ENCODE measurements at places on chromosomes 2 and 18.

GRCh38 chr2:54459037-54459441, 2.9 kb downstream of the SPTBN1 start:
- DNase-seq: peak; percentile 62

- no peak for DNase-seq
These were observed 105.6 kb upstream of the ST3GAL5 start for GRCh38 chr2:85994421-85994777.

GRCh38 chr2:68411397-68412126, 46.5 kb downstream of the PLEK start:
- DNase-seq: no peak

- no peak for DNase-seq
These were observed 11.9 kb downstream of the ZNF516 start for GRCh38 chr18:76482971-76483691.

DNA sequence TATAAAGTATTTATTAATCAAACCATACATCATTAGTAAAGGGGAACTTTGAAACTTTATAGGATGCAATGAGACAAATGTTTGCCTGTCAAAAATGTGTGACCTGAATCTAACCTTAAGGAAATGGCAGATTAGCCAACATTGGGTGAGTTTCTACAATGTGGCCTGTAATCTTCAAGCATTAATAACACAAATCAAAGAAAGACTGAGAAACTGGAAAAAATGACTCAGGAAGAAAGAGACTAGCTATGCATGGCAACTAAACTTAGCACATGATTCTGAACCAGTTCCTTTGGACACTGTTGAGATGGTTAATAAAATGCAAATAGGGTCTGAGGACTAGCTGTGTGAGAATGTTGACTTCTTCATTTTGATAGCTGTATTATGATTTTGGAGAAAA, 628.6 kb upstream of the ID2 start:
- DNase-seq: peak; percentile 49

DNA sequence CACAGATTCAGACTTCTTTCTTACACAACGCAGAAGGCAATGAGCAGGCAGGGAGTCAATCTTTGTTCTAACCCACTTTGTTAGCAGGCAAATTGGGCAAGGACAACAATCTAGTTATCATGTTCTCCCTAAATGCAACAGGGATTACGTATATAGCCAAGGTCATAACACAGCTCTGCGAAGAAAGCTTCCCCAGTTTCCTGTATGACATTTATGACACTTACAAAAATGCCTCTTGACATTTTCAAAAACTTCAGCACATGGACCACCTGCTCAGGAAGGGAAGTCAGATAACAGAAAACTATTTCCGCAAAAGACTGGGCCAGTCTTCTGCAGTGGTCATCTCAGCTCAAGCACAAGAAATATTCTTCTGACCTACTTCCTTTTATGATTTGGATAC, 106.1 kb downstream of the IRS1 start:
- no peak for DNase-seq

- DNase-seq: no peak
These were observed 68.2 kb downstream of the TPGS2 start for GRCh38 chr18:36760598-36760997.

DNA sequence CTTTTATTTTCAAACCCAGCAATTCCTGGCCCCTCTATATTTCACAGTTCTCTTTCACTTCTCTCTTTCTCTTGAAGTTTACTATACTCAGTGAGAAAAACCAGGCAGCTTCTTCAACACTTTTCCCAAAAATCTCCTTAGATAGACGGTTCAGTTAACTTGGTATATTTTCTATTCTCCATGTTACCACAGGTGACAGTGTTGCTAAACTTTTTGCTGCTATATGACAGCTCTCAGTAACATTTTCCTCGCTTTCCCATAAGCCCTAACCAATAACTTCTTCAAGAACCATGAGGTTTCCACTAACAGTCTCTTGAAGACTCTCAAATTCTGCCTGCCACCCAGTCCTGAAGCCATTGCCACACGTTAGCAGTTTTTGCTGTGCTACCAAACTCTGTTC, 45.8 kb downstream of the CYBRD1 start:
- peak; percentile 39 for DNase-seq

GRCh38 chr2:209147981-209148380, 275.9 kb upstream of the MAP2 start:
- no peak for DNase-seq

- peak; percentile 58 for DNase-seq
These were observed 8.4 kb upstream of the ARID5A start for GRCh38 chr2:96528006-96528699.

DNA sequence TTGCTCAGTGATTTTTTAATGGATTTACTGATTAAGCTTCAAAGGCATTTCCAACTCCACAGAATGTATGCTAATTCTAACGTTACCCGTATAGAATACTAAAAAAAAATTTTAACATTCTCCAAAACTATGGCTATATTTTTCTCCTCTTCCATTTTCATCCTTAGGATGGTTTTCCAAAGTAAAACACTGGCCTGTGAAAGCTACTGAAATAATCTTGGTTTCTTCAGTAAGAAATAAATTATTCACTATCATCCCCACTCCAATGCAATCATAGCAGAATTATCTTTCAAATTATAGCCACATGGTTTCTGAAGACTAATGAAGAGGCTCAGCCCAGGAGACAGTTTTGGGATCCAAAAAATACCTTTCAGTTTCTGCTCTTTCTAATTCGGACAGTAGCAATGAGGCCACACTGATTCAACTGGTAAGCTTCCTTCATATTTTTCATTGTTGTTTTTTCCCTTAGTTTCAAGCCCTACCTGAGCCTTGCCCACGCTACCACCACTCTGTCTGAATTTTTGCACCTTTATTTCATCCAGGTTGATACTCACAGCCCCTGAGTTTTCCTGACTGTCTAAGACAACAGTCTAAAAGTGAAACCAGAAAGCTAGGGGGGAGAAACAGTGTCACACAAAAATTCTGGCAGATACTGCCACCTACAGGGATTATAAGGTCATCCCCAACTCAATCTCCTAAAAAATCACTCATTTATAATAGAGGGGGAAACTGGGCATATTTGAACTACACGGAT, 887.9 kb downstream of the NRXN1 start:
- DNase-seq: peak; percentile 52

DNA sequence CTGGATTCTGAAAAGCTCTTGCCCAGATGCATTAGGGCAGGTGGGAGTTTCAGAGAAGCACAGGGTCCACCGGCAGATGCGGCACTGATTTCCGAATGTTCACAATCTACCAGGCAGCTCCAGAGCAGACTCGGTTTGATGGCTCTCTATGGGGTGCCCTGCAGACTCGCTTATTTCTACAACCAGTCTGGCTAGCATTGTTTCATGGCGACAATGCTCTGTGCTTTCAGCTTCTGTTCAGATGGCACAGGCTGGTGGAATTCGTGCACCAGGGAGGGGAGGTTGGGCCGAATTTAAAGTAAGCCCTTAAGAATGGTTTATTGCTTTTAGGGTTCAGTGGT, 9.9 kb downstream of the MYT1L start:
- no peak for DNase-seq

DNA sequence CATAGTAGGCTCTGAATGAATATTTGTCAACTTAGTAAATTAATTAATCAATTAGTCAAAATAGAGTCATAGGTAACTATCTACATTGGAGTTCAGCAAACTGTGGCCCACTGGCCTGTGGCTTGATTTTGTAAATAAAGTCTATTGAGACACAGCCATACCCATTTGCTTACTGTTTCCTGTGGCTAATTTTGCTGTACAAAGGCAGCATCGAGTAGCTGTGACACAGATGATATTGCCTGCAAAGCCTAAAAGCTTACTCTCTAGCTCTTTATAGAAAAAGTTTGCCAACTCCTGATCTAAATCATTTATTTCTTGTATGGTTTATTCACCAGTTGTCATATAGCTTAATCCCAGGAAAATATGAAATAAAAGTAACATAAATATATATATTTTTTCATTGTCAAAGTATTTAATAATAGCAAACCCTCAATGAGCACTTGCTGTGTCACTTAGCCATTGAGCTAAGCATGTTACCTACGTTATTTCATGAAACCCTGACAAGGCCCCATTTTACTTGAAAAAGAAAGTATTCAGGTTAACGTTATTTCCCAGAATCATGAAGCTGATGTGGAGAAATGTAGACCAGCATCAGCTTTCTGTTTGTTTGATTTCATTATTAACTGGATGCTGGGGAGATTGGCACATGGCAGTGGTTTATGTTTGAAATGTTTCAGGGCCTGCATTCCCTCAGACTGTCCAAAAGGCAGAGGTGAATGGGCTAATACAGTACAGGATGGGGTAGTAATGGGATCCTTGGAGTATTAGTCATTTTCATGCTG, 69.6 kb downstream of the ICOS start:
- DNase-seq: no peak

DNA sequence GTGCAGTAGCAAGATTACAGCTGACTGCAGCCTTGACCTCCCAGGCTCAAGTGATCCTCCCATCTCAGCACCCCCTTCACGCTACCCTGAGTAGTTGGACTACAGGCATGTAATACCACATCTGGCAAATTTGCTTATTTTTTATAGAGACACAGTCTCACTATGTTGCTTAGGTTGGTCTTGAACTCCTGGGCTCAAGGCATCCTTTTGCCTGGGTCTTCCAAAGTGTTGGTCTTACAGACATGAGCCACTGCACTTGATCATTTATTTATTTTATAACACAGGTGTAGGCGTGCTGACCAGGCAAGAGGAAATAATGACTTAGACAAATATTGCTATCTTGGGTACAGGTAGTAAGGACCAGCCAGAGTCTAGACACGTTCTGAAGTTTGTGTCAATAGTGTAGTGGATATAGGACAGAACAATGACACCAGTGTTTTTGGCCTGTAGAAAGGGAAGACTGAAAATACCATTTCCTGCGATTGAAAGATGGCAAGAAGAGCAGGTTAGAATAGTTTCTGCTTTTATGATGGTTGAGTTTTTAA, 71.0 kb upstream of the THUMPD2 start:
- no peak for DNase-seq

- DNase-seq: peak; percentile 28
These were observed 127.1 kb downstream of the GREB1L start for GRCh38 chr18:21369146-21369545.

GRCh38 chr2:75600461-75601011, 39.8 kb upstream of the EVA1A start:
- DNase-seq: no peak

GRCh38 chr2:85952196-85952734, 63.5 kb upstream of the ST3GAL5 start:
- DNase-seq: no peak

DNA sequence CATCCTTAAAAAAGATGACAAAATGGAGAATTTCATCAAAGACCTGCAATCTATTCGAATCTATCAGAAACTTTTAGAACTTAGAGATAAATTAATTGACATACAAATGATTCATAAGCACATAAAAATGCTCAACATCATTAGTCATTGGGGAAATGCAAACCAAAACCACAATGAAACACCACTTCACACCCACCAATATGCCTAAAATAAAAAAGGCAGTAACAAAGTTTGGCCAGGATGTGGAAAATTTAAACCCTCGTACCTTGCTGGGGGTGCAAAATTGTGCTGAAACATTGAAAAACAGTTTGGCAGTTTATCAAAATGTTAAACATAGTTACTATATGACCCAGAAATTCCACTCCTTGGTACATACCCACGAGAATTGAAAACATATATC, 11.5 kb upstream of the EIF2AK3 start:
- DNase-seq: peak; percentile 54

GRCh38 chr2:222756951-222757650, 85.6 kb downstream of the MOGAT1 start:
- DNase-seq: peak; percentile 87

- DNase-seq: no peak
These were observed 21.6 kb upstream of the TRIB2 start for GRCh38 chr2:12694990-12695774.

DNA sequence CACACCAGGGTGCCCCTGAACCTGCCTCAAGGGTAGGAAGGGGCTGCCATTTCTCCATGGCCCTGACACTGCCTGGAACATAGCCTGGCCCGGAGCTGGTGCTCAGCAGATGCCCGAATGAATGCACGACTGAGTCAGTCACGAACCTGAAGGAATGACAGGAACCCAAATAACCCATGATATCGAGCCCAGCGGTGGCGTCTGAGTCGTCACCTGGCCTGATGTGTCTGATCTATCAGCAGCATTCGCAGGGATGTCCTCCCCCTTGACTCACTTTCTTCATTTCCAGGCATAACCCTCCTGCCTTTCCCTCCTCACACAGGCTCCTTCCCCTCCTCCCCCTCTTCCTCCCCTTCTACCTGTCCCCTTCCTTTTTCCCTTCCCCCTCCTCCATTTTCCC, 52.1 kb upstream of the SMAD7 start:
- DNase-seq: no peak

GRCh38 chr2:123283431-123283830, 741.7 kb upstream of the CNTNAP5 start:
- DNase-seq: no peak

DNA sequence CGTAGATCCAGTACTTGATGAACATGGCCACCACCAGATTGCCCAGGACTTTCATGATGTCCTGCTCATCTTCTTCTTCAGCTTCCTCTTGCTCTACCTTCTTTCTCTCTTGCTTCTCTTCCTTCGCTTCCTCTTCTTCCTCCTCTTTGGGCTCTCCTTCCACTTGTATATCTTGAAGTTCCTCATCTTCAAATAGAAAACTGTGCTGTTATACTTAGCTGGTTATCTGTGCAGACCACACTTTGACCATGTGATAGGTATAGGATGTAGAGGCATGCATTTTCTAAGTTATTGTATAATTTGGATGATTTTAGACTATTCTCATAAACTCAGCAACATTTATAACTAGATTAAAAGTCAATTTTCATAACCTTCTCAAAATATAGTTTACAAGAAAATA, 263.4 kb downstream of the NAPG start:
- DNase-seq: no peak

DNA sequence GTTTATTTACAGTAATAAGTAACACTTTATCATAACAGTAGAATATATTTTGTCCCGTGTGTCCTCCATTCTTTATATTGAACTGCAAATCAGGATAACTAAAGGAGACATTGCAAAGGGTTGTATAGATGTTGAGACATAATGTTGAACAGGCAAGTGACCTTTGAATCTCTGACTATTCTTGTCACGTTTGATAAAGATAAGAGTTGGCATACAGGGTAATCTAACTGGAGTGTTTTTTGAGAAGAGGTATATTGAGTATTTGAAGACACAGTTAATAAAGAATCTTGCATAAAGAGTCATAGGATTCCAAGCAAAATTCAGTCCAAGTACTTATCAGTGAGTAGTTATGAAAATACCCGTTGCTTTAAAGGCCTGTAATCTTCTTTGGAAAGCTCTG, 21.7 kb downstream of the CCDC195 start:
- DNase-seq: no peak

DNA sequence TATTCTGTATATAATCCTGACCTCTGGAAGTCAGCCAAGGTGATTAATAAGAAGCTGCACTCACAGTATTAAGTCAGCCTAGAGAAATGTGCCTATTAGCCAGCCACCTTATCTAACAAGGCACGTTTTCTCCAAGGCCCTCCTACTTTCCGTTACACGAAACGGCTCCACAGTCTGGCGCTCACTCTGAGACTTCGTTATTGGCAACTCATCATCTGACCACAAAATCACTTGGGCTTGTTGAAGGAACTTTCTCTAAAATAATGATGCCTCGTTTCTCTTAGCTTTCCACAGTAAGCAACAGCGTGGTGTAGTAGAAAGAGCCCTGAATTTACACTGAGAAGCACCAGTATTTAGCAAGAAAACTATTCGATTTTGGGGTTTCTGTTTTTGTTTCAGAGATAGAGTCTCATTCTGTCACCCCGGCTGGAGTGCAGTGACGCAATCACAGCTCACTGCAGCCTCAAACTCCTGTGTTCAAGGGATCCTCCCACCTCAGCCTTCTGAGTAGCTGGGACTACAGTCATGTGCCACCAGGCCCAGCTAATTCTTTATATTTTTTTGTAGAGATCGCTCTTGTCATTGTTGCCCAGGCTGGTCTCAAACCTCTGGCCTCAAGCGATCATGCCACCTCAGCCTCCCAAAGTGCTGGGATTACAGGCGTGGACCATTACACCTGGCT, 53.6 kb upstream of the SLC14A1 start:
- DNase-seq: peak; percentile 57

Measured in EH (cell line).